ENCODE measurements at places on chromosomes 7 and 10.
A peak's percentile ranks its signal among the peaks of the same experiment; 100 is the strongest.

DNA sequence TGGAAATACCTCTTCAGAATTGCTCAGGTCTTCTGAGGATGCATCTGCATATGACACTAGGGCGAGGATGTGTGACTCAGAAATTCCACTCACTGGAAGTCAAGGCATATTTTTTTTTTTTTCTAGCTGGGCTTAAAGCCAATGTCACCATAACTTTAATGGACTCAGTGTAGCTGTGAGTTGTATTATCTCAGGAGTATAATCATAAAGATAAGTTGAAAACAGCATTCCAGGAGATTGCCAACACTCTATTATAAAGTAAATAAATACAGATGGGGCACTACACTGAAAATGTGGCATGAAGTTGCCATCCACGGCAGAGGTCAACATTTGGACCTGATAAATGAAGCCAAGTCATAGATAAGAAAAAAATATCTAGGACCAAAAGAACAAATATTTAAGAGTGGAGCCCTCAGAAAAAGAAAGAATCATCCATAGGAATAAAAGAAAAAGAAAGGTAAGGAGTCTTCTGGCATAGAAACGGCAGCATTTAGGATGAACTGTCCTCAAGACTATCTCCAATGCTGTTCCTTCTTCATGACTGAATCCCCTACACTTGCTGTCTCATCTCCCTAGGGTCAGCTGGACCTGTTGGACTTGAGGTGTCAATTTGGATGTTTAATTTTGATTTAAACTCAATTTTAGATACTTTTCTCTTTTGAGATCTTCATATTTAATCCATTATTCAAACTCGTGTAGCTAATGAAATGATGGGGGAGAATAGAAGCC, 72.9 kb upstream of the CAV2 start:
- DNase-seq: no peak

- DNase-seq: peak; percentile 61
These were observed 918 bp downstream of the NET1 start for GRCh38 chr10:5413012-5413938.

- peak; percentile 23 for DNase-seq
These were observed 236.0 kb downstream of the INHBA start for GRCh38 chr7:41466760-41467384.

DNA sequence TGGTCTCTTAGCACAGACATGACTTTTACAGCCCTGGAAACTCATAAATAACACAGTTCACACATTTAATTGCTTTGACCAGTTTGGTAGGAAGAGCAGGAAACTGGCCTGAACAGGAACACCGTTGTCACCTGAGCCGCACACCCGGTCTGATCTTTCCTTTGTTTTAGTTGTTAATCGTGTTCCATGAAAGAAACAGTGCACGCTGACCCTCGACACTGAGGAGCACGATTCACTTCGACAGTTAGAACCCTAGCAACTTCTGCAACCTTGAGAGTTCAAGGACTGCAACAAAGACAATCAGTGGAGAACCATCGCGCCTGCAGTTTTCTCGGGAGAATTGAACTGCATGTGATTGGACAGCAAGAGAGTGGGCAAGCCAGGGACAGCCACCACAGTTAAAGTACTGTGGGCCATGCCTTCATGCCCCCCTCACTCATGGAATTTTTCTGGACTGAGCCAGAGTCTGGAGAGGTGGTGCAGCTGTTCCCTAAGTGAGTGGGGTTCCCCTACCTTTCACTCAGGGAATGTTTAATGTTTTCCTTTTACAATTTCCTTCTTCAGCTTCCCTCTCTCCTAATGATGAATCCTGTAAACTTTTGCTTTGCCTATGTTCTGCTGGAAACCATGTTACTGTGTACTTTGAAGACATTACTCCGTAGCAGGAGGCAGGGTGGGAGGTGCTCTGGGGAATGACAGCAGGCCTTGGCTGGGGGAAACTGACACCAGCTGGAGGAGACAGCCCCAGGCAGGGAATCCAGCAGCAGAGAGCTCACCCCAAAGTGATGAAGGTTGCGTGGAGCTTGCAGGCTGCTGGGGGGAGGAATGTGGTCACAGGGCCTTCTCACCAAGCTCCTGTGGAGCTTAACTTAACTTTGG, 198.7 kb downstream of the ZNF438 start:
- no peak for DNase-seq

DNA sequence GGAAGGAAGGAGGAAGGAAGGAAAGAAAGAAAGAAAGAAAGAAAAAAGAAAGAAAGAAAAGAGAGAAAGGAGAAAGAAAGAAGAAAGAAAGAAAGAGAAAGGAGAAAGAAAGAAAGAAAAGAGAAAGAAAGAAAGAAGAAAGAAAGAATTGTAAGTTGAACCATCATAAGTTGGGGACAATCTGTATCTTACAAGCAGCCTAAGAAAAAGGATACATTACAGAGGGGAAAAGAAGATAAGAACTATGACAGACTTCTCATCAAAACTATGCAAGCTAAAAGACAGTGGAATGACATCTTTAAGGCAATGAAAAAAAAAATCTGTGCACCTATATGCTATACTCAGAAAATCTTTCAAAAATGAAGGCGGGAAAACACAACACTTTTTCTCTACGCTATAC, 50.3 kb upstream of the SP4 start:
- DNase-seq: no peak

DNA sequence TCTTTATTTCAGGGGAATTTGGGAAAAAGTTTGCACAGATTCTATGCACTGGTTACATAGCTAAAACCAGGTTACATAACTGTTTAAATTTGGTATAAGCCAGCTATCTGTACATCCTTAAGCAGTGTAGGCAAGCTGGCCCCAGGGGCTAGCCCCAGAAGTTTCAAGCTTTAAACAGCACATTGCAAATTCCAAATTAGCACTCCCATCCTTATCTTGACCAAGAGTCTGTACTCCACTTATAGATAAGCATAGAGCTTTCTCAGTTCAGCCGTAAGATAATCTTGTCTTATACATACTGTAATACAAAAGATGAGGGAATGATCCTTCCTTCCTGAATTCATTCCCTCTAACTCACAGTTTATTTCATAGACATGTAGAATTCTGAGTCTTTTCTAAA, 109.3 kb downstream of the SPAG6 start:
- DNase-seq: no peak

- DNase-seq: no peak
These were observed 89.6 kb upstream of the ZNF804B start for GRCh38 chr7:88669913-88670312.

GRCh38 chr7:94314413-94315410, 80.0 kb upstream of the COL1A2 start:
- no peak for DNase-seq

DNA sequence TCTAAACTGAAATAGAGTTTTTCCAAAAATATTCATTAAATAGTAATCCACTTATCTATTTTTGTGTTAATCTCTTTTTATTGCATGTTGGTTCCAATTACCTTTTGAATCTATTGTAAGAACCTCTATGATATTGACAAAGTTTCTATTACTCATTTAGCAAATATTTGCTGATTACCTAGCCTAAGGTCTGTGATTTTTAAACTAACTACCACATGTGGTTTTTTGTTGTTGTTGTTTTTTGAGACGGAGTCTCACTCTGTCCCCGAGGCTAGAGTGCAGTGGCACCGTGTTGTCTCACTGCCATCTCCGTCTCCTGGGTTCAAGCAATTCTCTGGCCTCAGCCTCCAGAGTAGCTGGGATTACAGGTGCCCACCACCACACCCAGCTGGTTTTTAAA, 2.0 kb upstream of the ASB13 start:
- no peak for DNase-seq

DNA sequence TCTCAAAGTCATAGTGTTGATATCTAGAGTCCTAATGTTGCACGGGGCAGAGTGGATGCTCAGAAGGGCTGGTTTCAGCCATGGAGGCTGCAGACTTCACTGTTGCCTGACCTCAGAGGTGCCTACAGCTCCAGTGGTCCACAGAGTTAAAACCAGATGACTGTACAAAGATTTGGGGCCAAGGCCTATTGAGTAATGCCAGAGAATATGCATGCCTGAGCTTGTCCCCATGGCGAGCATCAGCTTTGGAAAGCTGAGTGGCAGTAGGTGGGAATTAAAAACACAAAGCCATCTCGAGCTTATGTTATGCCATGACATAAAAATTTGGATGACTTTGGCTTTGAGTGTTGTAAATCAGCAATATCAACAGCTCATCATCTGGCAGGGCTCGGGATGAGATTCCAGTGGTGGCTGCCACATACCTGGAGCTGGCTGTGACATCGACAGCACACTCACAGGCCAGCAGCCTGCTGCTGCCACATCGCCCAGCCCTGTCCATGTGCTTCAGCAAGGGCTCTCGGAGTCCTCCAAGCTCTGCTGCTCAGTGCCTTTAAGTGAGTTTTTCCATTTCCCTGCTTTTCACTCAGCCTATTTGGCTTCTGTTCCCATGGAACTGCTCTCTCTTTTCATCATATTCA, 379.6 kb downstream of the TNS3 start:
- DNase-seq: no peak

DNA sequence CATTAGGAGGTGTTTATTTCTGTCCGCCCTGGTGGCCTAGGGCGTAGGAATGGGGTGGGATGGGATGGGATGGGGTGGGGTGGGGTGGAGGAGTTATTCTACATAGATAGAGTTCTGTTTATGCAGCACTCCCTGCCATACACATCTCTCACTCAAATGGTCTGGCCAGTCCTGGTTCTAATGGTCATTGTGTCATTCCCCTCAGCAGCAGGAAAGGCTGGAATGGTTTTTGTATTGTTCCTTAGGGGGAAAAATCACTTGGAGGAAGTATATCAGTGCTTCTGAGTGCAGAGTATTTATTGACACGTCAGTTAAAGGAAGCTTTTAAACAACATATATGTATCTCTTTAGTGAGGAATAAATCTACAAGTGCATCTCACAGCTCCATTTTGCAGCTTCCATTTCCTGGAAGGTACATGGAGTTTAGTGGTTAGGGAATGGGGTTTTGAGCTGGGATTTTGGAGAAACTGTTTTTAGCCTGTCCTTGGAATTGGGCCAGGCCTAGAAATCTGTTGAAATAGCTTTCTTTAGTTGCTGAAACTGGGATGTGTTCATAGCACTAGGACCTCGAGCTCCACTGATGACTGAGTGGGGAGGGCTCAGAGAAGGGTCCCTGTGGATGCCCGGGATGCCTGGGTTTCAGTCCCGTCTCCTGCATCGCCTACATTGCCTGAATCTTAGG, 8.3 kb downstream of the TSPAN14 start:
- DNase-seq: no peak

DNA sequence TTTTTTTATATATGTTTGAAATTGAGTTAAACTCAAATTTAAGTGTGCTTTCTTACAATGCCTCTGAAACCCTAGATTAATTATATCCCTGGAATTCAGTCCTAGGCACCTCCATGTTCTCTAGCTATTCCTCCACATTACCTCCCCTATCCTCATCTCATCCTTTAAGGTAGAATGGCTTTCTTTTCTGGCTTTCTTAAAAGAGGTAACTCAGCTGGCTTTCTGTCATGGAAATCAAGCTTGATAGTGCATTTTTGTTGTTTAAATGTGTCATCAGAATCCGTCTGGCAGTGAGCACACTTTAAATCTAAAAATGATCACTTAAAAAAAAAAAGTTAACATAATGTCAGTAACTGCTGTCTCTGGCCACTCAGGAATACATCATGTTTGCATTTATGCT, 42.2 kb downstream of the AHR start:
- DNase-seq: no peak

DNA sequence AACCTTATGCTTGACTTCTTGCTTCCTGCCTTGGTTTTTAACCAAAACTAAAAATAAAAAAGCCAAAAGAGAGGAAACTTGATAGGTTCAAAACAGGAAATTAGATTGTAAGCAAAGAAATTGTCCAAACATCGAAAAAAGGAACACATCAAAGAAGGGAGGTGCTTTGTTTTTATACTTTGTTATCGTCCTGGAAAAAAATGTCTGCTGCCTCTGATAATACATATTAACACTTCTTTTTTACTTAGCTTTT, 286.6 kb upstream of the C7orf33 start:
- no peak for DNase-seq

- no peak for DNase-seq
These were observed 17.7 kb upstream of the IFIT1B start for GRCh38 chr10:89360157-89360556.

GRCh38 chr7:115009139-115009538, 87.2 kb downstream of the MDFIC start:
- DNase-seq: peak; percentile 75

DNA sequence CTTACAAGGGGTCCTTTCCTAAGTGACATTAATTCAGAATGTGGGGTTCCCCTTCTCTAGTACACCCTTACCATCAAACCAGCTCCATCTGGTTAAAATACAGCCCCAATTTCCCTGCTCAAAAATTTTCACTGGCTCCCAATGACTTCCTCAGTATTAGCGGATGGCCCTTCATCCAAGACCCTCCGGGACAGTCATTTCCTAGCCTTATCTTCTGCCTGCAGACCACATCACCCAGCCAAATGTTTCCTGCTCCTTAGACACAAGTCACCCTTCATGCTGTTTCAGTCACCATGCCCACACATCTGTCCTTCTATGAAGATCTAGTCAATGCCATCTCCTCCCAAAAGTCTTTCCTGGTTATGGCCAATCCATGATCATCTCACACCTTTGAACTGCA, 45.2 kb downstream of the PARD3 start:
- no peak for DNase-seq

DNA sequence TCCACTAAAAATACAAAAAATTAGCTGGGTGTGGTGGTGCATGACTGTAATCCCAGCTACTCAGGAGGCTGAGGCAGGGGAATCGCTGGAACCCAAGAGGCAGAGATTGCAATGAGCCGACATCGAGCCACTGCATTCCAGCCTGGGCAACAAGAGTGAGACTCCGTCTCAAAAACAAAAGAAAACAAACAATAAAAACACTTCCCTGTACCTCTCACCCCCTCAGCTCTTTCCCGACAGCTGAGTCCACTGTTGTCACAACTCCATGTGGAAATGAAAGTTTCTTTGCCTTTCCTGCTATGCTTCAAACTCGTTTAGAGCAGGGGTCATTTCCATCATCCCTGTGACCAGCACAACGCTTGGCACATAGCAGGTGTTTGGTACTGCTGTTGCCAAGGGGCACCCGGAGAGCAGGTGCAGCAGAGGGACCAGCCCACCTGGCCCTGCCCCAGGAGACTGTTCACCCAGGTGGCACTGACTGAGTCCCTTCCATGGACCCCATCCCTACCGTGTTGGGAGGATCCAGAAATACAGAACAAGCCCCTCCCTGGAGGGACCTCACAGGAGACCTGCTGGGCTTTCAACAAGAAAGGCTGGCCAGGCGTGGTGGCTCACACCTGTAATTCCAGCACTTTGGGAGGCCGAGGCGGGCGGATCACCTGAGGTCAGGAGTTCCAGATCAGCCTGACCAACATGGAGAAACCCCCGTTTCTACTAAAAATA, 4.9 kb downstream of the TMEM130 start:
- no peak for DNase-seq

DNA sequence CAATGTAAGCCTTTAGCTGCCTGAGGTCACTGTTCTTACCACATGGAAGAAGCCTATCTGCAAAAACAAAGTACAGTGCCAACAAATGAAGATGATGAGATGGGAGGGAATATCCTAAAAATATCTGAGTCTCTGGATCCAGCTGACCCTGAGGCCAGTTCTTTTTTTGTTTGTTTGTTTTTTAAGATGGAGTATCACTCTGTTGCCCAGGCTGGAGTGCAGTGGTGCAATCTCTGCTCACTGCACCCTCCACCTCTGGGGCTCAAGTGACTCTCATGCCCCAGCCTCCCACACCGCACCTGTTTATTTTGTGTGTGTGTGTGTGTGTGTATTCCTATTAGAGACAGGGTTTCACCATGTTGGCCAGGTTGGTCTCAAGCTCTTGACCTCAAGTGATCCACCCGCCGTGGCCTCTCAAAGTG, 44.9 kb downstream of the HYCC1 start:
- DNase-seq: no peak

- DNase-seq: no peak
These were observed 19.8 kb downstream of the TSPAN13 start for GRCh38 chr7:16773326-16773725.

- DNase-seq: no peak
These were observed 32.3 kb downstream of the PYROXD2 start for GRCh38 chr10:98382691-98383101.

Data from activated CD4-positive, alpha-beta T cell treated with anti-CD3 and anti-CD28 coated beads, Interleukin-2, amount 10 ng/mL, durations not matched to agents 24 days and 14 days (primary cell).